H1 (cell line): ENCODE measurements at places on chromosomes 2 and 18. TPM values are rescaled to one million over a fixed set of nuclear protein-coding genes. Genes with fewer than 3 reads are reported as not detected.

TMEM37 gene
- 9.9 and 11.0 TPM in 2 replicates for total RNA-seq

DNA sequence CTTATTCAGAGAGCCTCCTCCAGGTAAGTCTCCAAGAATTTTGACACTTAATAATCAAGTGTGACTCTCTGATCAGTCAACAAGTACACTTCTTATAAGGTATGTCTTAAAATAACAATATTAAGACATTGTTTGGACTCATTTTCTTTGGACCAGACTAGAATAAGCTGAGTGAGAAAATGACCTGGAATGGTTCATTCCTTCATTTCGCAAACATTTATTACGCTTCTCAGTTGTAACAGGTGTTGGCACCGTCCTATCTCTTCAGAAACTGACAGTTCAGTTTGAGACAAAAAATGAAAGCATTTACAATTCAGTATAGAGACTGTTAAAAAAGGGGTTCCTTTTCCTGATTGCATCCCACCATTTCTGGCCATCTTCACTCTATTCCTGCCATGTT is 46.6 kb downstream of the TSPYL6 start:
- no peak overlapping the region for H3K27ac ChIP-seq
- DNase-seq, result no peak
- H3K36me3 ChIP-seq, result no peaks in the 10 kb centered on the region
- H3K4me1 ChIP-seq, result no peaks in the 10 kb centered on the region

DNA sequence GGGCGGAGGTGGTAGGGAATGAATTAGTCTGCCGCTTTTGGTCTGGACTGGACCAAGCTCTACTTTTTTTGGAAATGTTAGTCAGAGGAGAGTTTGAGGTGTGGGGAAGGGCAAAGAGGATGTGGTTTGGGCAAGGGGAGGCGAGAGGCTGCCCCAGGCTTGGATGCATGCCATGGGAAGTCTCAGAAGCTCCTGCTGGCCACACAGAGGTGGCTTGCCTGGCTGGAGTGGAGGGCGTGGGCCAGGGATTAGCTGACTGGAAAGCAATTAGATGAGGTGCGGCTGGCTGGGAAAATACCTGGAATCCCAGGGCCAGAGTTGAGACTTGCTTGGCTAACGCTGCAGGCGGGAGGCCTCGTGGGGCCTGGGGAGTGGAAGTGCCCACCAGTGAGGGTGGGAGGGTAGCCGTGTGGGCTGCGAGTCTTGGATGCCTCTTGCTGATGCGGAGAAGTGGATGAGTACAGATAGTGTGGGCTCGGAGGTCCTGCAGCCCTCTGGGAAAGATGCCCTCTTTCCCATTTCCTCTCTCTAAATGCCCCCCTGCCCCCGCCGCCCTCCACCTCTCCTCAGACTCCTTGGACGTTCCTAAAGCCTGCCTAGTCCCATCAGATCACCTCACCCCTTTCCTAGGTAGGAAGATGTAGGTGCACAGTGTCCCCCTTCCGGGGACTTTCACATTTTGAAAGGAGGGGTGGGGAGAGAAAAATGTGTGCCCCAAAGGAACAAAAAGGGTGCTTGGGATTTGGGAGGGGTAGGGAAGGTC is 117.6 kb downstream of the SMAD7 start:
- no peaks in the 10 kb centered on the region for H3K27me3 ChIP-seq
- H3K4me3 ChIP-seq, result no peak overlapping the region
- H3K36me3 ChIP-seq, result no peaks in the 10 kb centered on the region
- no peak overlapping the region for H3K27ac ChIP-seq

DNA sequence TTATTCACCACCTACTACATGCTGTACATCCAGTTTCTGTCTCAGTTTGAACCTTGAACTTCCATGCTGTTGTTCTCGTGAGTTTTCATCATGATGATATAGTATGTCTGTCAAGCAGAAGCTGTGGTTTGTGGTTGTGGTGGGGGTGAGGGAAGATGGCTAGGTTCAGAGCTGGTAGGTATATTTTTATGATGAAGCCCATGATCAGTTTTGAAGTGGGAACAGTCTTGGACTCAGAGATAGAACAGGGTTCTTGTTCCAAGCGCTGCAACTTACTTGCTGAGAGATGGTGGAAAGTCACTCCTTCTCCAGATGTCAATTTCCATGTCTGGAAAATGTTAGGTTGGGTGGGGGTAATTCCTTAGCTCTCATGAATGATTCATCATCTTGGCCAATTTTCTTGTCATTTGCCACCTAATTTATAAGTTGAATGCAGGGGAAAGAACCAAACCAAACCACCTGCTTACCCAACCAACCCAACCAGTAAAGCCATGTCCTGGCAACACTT is 21.6 kb downstream of the PMAIP1 start:
- no peak overlapping the region for H3K4me3 ChIP-seq
- H3K4me1 ChIP-seq, result no peaks in the 10 kb centered on the region
- H3K27ac ChIP-seq, result no peak overlapping the region
- no peaks in the 10 kb centered on the region for H3K27me3 ChIP-seq

GRCh38 chr18:74234326-74235171 is 57.2 kb downstream of the CYB5A start:
- no peak for DNase-seq
- no peaks in the 10 kb centered on the region for H3K4me1 ChIP-seq
- no peak overlapping the region for H3K4me3 ChIP-seq
- no peak overlapping the region for H3K27ac ChIP-seq
- H3K27me3 ChIP-seq, result no peaks in the 10 kb centered on the region
